Stimulated activated CD4-positive, alpha-beta T cell treated with anti-CD3 and anti-CD28 coated beads, Interleukin-1b, Interleukin-23, amount 100 ng/mL, for 1 hour (primary cell): ENCODE measurements at places on chromosomes 5 and 9.

- no peak for DNase-seq
These were observed 168.0 kb upstream of the ZNF618 start for GRCh38 chr9:113707953-113708695.

DNA sequence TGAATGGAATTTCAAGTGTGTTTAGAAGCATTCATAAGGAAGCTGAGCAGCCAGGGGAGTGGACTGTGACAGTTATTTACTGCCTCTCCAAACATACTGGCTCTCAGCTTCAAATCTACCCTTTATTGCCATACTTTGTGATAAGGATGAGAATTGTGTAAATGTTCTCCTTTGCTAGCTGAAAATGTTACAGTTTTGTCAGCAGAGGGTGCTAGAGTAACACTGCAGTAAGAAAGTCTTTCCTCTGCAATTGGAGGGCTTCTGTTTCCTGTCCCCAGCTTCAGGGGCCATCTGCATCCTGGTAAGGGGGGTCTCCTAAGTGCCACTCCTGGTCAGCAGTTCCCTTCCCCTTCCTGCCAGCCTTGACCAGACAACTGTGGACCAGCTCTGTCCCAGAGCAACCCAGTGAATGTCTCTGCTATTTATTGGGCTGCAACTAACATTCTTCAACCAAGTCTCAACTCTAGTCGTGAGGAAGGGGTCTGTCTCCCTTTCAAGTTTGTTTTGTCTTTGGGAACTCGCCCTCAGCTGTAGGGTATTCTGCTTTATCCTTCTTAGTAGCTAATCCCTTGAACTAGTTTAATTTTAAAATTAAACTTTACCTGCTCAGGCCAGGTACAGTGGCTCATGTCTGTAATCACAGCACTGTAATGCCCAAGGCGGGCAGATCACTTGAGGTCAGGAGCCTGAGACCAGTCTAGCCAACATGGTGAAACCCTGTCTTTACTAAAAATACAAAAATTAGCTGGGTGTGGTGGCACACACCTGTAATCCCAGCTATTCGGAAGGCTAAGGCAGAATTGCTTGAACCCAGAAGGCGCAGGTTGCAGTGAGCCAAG is 45.3 kb downstream of the RAPGEF6 start:
- no peak for DNase-seq

- DNase-seq, result no peak
These were observed 43.4 kb downstream of the NADK2 start for GRCh38 chr5:36198281-36198680.

GRCh38 chr5:154191467-154192261 is 1.1 kb downstream of the GALNT10 start:
- no peak for DNase-seq

DNA sequence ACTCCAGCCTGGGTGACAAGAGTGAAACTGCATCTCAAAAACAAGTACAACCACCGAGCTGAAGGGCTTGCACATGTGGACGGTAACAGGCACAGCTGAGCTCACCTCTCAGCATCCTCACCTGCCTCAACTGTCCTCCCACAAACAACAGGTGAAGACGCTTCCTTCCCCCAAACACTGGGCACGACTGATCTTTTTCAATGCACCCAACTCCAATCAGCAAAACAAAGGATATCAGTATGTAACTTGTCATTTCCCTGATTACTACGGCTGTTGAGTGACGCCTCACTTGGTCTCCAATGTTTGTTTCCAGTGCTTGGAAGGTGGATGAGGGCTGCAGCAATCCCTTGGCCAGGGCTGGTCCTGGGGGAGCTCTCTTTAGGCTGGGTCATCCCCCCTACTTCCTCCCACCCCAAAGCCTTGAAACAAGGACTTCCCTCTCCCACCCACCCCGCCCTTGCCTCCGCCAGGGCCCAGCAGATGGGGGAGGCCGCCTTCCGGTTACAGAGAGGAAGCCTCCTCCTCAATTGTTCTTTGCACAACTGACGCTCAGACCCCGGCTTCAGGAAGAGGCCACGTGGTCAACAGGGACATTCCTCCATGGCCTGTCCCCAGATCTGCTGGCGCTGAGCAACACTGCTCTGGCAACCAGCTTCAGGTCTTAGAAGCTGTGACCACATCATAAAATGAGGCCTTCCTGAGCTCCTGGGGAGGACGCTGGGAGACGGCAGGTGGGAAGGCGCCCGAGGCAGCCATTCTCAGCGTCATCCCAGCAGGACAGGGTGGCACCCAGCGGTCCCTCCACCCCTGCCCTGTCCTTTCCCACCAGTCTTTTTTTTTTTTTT is 5.9 kb downstream of the FAM78A start:
- no peak for DNase-seq

DNA sequence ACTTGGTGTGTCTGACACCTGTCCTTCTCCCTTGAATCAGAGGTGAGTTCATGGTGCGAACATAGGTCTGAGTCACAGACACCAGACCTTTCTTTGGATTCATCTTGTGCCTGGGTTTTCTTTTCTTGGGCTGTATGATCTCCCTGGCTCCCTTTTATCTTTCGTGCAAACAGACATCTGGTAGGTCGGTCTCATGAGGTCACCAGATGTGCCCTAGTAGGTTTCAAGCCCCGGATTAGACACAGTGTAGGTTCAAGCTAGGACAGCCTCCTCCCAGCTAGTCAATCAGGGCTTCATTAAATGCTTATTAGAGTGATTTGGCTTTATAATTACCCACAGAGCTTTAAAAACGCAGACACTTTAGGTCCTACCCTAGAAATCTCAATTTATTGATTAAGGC is 106.0 kb upstream of the MYO10 start:
- DNase-seq, result no peak

DNA sequence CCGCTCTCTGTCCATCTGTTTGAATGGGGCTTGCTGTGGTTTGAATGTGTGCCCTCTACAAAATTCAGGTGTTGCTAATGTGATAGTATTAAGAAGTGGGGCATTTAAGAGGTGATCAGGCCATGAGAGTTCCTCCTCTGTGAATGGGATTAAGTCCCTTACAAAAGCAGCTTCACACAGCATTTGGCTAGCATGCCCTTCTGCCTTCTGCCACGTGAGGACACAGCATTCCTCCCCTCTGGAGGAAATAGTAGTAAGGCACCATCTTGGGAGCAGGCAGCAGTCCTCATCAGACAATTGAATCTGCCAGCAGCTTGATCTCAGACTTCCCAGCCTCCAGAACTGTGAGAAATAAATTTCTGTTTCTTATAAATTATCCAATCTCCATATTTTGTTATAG is 540.2 kb downstream of the CSNK1G3 start:
- no peak for DNase-seq

DNA sequence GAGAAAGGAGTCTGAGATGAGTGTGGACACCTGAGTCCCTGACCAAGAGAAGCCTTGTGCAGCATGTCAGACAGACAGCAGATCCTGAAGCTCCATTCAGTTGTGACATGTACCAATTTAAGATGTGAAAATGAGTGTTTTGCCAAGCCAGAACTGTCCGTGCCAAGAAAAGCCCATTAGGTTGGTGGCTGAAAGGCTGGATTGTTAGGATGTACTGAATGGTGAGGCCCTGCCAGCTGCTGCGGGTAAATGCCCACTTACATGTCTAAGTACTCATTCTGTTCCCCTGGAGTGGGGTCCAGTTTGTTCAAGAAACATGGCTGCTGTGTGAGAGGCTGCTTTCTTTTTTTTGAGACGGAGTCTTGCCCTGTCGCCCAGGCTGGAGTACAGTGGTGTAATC is 14.6 kb downstream of the DAPK1 start:
- DNase-seq, result no peak

DNA sequence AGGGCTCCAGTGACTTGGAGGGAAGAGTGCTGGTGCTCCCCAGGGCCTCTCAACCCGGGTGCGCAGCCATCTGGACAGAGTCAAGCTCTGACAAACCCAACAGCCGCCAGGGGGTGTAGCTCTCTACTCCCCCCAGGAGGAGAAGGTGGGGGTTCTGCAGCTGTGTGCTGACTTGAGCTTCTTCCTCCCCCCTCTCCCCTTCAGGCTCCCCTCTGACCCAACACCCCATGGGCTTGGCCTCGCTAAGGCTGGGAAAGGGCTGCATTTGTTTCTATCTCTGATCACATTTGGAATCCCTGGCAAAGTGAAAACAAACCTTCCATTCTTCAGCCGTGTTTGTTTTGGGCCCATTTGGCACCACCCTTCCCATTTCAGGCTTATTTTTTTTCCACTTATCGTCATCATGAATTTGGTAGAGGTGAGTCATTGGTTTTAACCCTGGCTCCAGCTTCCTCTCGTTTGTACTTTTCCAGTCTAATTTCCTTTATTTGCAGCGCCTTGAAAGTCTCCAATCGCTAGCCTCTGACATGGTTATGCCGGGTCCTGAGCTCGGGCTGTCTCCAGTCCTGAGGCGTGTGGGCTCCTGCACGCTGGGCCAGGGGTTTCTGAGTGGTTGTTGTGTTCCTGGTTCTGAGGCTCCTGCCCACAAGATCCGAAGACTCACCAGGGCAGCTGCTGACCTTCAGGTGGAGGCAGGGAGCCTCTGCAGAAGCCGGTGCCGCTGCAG is 36.1 kb downstream of the DAP start:
- no peak for DNase-seq

DNA sequence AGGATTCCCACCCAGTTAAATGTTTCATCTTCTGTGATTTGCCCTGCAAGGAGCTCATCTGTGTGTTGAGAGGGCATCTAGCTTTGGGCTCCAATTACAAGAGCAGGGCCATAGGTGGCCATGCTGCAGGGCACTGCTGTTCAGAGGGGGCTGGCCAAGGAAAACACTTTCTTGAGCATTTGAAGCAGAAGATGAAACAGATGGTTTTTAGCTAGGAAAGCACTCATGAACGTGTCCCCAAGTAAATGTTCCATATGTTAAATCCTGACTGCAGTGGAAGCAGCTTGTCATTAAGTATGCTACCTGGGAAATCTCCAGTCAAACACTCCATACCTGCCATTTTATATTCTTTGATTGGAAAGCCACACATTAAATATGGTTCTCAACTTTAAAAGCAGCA is 176.6 kb downstream of the FBXL7 start:
- no peak for DNase-seq

DNA sequence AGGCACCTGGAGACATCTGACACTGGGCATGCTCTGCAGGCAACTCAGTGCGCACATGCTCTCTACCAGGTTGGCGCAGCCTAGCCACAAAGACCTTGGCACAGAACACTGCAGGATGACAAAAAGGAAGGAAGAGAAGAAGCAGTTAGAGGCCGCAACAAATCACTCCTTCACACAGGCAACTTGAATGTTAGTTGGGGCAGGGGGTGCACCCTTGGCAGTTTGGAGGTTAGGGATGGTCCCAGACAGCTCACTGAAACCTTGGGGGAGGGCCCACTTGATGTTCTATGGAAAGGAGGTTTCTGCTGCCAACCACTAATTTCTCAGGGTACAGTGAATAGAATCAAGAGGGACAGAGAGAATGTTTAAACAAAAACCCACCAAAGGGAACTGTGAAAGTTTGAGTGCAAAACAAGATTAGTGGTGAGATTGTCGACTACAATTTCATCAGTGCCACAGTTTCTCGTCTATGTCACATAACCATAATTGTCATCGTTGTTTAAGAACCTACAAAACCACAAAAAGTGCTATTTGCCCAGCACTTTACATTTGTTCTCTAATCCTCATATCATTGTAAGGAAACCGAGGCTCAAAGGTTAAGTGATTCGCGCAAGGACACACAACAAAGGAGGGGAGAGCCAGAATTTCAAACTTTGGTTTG is 48.7 kb downstream of the FBXW11 start:
- DNase-seq, result no peak

DNA sequence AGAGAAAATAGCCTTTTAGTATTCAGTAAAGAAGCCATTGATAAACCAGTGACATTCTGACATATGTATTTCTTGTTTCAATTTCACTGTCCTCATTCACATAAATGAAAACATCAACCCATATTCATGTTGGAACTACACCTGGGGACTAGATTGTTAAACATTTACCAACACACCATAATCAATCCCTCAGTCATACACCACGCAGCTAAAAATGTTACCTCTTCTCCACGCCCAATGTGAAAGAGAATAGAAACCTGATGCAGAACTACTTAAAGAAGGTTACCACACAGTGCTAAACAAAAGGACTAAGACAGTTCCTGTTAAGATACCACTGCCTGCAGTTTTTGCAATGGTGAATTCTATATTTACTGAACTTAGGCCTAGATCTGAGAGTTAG is 518.9 kb downstream of the PRELID2 start:
- no peak for DNase-seq

- no peak for DNase-seq
These were observed 23.8 kb upstream of the CAMLG start for GRCh38 chr5:134714541-134714940.

DNA sequence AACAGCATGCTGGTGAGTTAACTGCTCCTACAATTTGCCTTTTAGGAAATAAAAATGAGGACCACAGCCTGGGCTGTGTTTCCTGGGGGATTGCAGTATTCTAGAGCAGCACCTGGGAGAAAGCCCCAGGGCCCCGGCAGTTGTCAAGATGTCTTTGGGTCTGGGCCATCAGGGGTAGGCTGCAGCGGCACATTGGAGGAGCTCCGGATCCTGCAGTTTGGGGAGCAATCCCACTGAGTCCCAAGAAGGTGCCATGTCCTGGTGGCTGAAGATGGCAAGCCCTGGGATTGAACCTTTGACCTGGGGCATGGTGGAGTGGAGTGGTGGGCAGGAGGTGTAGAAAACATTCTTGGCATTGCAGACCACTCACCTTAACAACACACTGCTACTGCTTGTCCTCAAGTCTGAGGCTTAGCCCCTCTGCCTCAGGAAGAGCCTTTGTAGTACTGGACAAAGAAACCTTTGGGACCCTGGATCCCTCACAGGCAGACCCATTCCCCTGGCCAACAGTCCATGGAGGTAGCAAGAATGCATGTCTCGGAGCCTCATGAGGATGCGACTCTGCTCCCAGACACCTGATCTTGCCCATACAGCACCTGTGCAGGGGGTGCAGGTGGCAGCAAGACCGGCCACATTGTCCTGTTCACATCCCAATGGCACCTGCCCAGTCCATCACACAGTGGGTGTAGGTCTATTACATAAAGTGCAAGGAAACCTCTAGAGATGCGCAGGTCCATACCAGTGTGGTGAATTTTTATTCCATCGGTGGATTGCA is 159.1 kb upstream of the IRX2 start:
- no peak for DNase-seq

DNA sequence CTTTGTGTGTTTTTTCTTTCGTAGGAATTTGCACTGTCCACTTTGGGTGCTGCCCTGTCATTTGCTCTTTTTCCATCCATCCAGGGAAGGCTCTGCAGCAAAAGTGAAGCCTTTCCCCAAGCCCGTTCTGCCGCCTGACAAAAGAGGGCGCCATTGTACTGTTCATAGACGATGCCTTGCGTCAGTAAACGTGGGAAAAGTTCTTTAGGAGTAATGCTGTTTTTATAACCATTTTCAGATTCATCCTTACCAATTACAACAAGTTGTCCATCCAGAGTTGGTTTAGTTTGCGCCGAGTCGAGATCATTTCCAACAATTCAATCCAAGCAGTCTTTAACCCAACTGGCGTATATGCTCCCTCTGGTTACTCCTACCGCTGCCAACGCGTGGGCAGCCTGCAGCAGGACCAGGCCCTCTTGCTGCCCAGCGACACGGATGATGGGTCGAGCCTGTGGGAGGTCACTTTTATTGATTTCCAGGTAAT is 34.3 kb upstream of the RPS23 start:
- no peak for DNase-seq

DNA sequence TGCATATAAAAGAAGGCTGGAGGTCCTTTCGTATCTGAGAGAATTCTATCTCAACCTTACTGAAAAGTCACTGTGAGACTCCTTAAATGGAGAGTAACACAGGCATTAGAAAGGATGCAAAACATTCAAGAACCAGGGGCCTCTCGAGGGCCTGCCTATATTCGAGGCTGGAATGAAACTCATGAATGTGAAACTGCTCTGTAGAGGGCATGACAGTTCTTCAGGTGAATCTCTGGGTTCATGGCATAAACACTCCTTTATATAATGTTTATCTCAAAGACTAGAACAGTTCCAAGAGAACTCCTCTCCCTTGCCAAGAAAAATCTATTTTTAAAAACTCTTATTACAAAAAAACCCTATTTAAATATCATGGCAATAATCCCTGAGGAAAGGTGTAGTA is 113.9 kb downstream of the SEC61B start:
- DNase-seq, result no peak
